Stimulated activated CD4-positive, alpha-beta T cell treated with anti-CD3 and anti-CD28 coated beads, Interleukin-1b, Interleukin-23, amount 100 ng/mL, for 1 hour (primary cell): ENCODE measurements at places on chromosomes 4 and X.

GRCh38 chrX:109656774-109657173 is 31.8 kb upstream of the KCNE5 start:
- no peak for DNase-seq

GRCh38 chrX:112877771-112878173 is 37.1 kb upstream of the AMOT start:
- no peak for DNase-seq

GRCh38 chrX:118975831-118976598 is 1.6 kb downstream of the LONRF3 start:
- no peak for DNase-seq

DNA sequence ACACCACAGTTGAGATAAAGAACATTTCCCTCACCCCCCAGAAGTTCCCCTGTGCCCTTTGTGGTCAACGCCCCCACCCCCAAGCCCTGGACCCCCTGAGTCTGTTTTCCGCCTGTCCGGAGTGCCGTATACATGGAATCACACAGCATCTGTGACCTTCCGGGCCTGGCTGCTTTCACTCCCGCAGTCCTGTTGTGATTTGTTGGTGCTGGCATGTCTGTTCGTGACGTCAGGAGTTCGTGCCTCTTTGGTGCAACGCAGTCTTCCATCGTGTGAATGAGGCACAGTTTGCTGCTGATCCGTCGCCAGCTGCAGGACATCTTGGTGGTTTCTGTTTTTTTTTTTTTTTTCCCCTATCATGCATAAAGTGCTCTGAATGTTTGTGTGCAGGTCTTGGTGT is 62.1 kb downstream of the PSAPL1 start:
- no peak for DNase-seq

- no peak for DNase-seq
These were observed 33.5 kb downstream of the TMEM164 start for GRCh38 chrX:110036162-110037033.

- no peak for DNase-seq
These were observed 106.2 kb upstream of the RAPGEF2 start for GRCh38 chr4:158996669-158997074.

DNA sequence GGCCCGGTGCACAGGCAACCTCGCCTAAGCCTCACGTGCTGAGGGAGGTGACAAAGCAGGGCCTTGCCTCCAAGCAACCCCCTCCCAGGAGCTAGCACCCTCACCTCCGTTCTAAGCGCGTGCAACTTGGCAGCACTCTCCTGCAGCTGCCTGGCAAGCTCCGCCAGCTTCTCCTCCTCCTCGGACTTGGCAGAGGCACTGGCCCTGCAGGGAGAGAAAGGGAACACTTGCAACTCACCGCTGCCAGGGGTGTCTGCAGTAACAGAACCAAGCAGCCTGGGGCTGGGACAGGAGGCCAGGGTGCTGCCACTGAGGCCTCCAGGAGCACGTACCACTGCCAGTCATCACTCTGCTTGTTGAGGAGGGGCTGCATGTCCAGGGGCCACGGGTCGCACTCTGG is 10.3 kb upstream of the TREX2 start:
- DNase-seq, result no peak

- DNase-seq, result no peak
These were observed 47.6 kb downstream of the HTT start for GRCh38 chr4:3122081-3122563.

DNA sequence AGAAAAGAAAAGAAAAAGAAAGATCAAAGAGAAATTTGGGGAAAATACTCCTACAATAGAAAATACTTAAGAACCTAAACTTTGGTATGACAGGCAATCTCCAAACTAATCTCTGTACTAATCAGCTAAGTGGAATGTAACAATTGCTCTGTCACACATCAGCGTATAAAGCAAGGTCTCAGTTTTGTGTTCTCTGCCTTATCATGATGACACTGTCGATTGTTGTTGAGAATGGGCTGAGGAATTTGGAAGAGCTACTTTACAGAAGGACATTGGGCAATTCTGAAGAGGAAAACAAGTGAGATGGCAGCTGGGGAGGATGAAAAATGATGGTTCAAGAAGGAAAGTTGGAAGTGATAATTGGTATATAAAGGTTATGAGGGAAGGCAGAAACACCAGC is 486.0 kb upstream of the HTR2C start:
- DNase-seq, result no peak

DNA sequence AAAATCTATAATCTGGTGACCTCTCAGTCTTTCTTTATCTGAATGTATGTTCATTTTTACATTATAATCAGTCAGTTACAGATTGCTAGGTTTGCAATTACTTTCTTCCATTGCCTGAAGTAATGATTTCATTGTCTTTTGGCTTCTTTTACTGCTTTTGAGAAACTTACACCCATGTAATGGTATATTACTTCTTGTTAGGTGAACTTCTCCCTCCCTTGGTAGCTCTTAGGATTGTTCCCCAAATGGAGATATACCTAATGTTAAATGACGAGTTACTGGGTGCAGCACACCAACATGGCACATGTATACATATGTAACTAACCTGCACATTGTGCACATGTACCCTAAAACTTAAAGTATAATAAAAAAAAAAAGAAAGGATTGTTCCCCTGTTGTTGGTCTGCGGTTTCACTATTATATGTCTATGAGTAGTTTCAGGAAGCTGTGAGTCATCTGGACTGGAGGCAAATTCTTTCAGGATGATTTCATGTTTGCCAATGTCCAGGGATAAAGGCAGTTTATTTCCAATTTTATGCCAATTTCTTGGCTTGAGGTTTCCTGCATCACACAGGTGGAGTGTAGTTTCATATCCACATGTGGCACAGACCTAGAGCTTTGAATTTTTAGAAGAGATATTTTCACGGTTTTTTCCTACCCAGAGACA is 21.8 kb downstream of the SPANXC start:
- no peak for DNase-seq
